ENCODE measurements at places on chromosomes 4 and X.

- no peak for DNase-seq
These were observed 214.1 kb upstream of the GEMIN8 start for GRCh38 chrX:14243823-14244222.

- DNase-seq, result no peak
These were observed 413.1 kb downstream of the PDGFC start for GRCh38 chr4:156558373-156559025.

- DNase-seq, result no peak
These were observed 90.4 kb downstream of the MOSPD2 start for GRCh38 chrX:14963447-14964236.

DNA sequence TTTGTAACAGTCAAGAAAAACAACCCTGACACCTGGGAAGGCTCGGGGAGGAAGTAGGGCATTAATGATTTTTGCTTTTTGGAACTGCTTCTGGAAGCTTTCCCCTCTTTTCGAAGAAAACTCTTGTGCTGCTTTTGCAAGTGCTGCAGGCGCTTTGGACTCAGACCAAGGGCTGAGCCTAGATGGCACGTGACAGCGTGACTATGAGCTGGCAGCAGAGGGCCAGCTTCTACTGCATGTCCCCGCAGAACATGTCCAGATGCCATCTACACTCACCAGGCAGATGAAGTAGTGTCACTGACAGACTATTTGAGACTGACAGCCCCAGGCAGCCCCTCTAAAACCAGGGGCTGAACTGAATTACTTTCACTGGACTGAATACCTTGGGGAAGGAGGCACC, 6.2 kb downstream of the NR0B1 start:
- no peak for DNase-seq

- no peak for DNase-seq
These were observed 20.7 kb downstream of the SYNPO2 start for GRCh38 chr4:118909173-118909956.

- DNase-seq, result no peak
These were observed 1560.6 kb downstream of the STIM2 start for GRCh38 chr4:28421221-28421620.

DNA sequence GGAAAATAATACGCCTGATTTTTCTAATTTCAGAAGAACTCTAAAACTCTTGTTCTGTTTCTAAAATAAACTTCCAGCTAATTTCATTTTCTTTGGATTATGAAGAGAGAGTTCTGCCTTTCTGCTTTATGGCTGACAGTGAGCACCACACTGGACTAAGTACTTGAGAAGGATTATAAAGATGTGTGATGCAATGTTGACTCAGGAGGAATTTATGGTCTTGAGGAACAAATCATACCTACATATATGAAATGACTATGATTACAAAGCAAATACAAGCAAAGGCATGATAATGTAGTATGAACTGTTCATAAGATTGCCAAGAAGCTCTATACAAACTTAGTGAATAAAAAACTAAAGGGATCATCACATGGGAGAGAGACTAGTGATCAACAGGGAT, 13.0 kb upstream of the SLC25A5 start:
- DNase-seq, result no peak

DNA sequence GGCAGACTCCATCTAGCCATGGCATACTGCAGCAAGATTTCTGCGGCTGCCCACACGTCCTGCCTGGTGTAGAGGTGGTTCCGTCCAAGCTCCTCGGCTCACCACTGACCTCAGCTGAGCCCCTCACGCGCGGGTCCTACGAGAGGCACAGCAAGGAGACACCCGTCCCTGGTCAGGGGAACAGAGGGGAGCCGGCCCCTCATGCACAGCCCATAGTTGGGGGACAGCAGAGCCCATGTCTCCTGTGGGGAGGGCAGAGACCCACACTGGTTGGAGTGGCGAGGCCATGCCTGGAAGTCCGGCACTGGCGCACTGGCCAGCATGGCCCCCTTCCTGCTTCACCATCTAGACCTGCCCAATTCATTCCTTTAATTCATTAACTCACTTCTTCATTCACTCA, 80.8 kb downstream of the HTRA3 start:
- no peak for DNase-seq

DNA sequence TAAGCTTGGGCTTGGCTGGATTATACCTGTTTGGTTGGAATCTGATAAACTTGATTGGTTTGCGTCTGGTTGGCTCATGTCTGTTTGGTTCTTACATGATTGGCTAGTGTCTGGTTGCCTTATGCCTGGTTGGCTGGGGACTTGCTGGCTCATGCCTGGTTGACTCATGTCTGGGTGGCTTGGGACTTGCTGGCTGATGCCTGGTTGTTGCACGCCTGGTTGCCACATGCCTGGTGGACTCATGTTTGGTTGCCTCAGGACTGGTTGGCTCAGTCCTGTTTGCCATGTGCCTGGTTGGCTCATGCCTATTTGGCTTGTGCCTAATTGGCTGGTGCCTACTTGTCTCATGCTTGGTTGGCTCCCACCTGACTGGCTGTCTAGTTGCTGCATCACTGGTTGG, 104.5 kb downstream of the APOOL start:
- DNase-seq, result no peak

DNA sequence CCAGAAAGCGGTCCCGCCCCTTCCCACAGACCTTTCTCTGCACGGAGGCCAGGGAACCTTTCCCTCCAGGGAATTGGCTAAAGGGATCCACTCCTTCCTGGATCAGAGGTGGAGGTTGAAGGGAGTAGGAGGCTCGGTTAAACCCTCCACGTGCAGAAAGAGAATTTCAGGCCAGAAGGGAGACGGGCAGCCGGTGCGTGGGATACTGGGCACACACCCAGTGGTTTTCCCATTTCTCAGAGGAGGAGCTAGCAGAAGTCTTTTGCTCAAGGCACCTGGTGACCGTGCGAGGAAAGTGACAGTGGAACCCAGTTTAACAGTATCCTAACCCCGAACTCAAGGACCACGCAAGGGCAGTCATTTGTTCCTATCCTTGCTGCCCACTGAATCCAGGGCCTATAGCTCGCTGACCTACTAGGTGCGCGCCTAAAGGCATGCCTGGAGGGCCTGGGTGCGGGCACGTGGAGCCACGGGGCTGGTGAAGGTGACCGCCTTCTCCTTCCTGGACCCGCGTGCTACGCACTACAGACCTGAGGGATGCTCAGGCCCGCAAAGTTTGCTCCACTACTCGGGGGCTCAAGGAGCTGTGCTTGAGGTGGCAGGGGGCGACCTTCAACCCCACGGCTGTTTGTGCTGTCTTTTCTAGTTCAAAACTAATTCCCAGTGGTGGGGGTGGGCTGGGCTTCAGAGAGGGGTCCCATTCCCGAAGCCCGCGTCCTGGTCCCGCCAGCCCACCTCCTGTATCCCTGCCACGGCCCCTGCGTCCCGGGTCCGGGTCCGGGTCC, 587 bp upstream of the AFF2 start:
- DNase-seq, result no peak

GRCh38 chr4:108941904-108942430, 179.1 kb upstream of the ETNPPL start:
- DNase-seq, result no peak

- no peak for DNase-seq
These were observed 51.5 kb downstream of the SLC2A9 start for GRCh38 chr4:9969526-9970398.

- DNase-seq, result no peak
These were observed 46.5 kb downstream of the IDS start for GRCh38 chrX:149458586-149458985.

GRCh38 chr4:158858410-158859199, 89.8 kb downstream of the FNIP2 start:
- DNase-seq, result no peak

GRCh38 chr4:175451238-175451965, 360.7 kb downstream of the GPM6A start:
- no peak for DNase-seq

DNA sequence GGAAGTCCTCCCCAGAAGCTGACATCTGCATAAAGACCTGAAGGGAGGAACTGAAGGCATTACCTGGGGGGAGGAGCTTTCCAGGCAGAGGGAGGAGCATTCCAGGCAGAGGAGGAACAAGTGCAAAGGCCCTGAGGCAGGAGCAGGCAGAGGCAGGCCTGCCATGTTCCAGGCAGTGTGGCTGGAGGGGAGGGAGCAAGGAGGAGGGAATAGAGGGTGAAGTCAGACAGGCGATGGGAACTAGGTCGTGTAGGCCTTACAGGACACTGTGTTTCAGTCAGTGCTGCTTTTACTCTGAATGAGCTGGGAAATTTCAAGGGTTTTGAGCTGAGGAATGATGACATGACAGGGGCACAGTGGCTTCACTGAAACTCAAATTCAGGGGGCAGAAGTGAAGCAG, 292.7 kb downstream of the BCOR start:
- no peak for DNase-seq

GRCh38 chr4:79209081-79209480, 116.8 kb downstream of the NAA11 start:
- DNase-seq, result no peak

- DNase-seq, result no peak
These were observed 1.3 kb downstream of the BDH2 start for GRCh38 chr4:103098341-103098740.

- DNase-seq, result peak; percentile 76
These were observed 1.5 kb downstream of the CFAP97 start for GRCh38 chr4:185201977-185202962.

GRCh38 chr4:8349664-8350236, 80.2 kb downstream of the HTRA3 start:
- DNase-seq, result no peak

DNA sequence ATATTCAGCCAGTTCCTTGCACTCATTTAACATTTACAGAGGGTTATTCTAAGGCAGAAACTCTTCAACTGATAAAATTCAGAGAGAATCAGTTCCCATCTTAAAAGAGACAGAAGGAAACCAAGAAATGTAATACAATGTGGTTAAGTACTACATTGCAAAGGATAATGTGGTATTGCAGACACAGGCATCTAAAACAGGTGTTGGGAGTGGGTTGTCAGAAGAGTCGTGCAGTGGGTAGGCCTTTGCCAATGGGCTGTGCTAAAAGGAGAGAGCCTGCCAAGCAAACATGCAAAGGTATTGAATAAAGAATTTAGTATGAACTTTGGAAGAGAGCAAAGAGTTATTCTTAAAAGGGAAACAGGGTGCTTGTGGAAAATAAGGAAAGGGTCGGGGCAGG, 1044.4 kb upstream of the DIAPH2 start:
- DNase-seq, result no peak

GRCh38 chr4:178339769-178340168, 897.5 kb upstream of the AGA start:
- no peak for DNase-seq

DNA sequence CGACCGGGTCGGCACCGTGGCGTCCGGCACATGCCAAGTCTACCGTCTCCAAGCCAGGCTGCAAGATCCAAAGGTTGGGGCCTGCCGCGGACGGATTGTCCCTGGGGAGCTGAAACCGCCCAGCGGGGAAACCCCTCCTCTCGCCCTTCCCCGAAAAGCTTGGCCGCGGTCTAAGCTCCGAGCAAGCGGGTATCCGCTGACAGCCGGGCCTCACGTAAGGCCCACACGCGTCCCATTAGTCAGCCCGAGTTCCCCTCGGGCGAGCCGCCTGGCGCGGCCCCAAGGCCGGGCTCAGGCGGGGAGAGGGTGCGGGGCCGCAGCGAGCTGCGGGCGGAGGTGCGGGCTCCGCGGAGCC, 6.8 kb upstream of the BCOR start:
- DNase-seq, result no peak

GRCh38 chr4:73070074-73070390, 516 bp upstream of the COX18 start:
- no peak for DNase-seq

GRCh38 chr4:2961811-2962441, 1.3 kb downstream of the NOP14 start:
- DNase-seq, result peak; percentile 33

- DNase-seq, result no peak
These were observed 220.9 kb downstream of the SLC7A11 start for GRCh38 chr4:138021139-138021830.

DNA sequence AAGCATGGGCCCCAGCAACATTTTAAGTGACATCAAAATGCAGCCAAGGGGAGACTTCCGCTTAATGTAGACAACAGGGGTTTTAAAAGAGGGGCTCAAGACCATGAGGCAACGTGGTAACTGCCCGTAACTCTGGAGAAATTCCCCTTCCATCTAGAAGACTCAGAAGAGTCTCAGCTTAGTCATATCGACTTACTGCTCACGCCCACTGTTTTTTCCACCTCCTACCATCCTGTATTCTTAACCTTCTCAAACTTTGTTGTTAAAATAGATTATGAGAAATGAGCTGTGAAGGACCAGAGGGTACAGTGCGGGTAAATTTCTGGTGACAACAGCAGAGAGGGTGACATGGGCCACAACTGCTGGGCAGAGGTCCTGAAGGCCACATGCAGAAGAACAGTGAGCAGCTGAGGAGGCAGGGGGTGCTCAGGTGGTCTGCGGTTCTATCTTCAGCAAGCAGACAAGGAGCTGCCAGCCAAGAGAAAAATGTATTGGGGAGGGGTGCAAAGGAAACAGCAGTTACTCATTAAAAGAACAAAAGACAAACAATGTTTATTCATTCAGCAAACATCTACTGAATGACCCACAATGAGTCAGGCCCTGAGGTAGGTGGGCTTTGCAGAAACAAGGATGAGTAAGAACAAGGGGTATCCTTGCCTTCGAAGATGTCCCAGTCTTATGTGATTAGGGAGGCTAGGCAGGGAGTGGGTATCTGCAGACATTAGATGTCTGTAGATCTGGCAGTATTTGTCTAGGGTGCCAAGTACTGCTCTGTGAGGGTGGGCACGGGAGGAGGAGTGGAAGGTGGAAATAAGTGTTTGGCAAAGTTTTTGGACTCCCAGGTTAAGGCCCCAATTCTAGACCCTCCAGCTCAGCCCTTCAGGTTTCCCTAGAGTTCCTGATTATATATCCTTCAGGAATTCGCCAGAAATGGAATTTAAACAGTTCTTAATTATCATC, 175.3 kb downstream of the TSPAN5 start:
- no peak for DNase-seq

DNA sequence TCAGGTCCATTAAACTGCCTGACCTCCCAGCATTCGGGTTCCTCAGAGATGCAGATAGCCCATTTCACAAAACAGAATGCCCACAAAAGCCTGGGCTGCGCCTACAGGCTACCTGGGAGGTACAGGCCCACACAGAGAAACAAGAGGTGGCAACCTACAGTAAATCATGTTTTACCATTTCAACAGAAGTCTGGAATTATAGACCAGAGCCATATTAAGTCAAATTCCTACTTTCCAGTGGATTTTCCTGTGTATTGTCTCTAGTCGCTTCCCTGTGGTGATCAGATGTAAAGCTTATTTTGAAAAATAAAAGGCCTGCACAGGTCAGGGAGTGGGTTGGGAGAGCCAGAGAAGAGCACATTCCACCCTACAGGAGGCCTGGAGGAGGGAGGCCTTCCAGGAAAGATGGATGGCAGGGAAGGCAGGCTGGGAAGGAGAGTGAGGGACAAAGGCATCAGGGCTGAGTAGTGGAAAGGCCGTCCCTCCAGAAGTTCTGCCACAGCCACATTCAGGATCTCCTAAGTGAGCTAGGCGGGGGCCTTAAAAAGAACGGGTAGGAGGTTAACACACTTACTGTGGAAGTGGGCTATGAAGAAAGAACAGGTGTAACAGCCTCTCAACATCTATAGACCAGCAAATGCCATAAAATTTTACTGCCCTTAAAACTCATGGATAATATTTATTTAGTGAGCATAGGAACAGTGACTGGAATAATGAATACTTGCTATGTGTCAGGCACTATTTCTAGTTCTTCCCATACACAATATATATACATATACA, 19.0 kb upstream of the USO1 start:
- DNase-seq, result no peak

Measured in CD4-positive, alpha-beta T cell treated with Interleukin-10 for 1 hour (primary cell).